ENCODE measurements at places on chromosomes 13 and 19. TPM values are rescaled to one million over a fixed set of nuclear protein-coding genes. Genes with fewer than 3 reads are reported as not detected.

GRCh38 chr19:33724021-33724720, 72.5 kb upstream of the KCTD15 start:
- no peak for DNase-seq

Gene THSD8
- 0.10 TPM for total RNA-seq

DNA sequence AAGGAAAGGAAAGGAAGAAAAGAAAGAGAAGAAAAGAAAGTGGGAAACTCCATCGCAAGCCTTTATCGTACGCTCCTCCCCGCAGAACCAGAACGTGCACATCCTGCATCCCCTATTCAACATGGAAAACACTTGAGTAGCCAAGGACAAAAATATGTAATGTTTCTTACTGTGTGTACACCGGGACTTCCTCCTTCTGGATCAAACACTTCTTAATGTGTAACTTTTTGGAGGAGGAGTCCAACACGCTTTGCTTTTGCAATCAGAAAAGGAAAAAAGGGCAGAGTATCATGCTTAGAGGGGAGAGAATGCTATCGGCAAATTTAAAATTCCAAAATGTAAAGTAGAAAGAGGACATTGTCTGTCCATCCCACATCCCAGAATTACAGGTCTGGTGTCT, 7.8 kb upstream of the SHFL start:
- no peak for DNase-seq

DNA sequence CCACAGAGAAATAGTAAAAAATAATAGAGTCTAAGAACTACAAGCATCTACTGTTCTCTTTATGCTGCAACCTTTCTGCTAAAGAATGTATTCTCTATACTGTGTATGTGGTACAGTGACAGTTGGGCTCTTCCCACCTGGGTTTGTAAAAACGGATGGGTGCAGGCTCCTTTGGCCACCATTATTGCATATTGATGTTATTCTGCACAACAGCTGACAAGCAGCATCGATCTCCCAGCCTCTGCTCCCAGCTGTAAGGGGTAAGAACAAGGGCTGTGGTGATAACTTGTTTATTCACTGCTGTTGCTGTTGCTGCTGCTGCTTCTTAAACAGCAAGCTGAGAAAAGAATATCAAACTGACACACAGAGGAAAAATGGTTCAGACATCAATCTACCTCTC, 56.1 kb downstream of the KCNRG start:
- DNase-seq: no peak

GRCh38 chr13:86710013-86710412, 910.8 kb upstream of the SLITRK6 start:
- DNase-seq: no peak

DNA sequence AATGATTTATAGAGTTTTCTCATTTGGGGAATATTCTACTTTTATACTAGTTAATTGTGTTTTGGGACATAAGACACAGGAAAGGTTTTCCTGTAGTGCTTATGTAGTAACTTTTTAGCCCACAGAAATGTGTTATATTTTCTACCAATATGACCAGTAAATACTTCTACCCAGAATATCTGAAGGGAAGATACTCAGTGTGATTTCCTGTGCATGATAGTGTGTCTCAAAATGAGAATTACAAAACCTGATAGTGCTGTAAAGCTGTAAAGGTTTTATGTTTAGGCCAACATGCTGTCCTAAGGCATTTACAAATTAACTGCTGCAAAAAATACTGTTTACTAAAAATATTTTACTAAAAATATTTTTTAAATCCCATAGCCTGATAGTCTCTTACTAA, 126.8 kb downstream of the RXFP2 start:
- no peak for DNase-seq

DNA sequence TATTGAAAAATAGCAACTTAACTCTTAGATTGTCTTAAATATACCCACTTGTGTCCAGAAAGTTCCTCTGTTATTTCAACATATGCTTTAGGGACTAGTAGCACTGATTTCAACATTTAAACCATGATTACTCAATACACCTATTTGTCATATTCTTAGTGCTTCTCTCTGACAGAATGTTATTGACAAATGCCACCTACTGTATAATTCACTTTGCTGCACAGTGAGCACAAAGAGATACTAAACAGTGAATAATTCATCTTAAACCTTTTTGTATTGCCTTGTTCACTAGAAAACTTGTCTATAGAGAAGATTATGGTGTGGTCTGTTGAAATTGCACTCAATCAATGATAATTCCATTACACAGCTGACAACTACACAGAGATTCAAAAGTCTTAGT, 692.6 kb downstream of the PCDH17 start:
- no peak for DNase-seq

- DNase-seq: no peak
These were observed 31.6 kb upstream of the DPRX start for GRCh38 chr19:53600217-53600616.

DNA sequence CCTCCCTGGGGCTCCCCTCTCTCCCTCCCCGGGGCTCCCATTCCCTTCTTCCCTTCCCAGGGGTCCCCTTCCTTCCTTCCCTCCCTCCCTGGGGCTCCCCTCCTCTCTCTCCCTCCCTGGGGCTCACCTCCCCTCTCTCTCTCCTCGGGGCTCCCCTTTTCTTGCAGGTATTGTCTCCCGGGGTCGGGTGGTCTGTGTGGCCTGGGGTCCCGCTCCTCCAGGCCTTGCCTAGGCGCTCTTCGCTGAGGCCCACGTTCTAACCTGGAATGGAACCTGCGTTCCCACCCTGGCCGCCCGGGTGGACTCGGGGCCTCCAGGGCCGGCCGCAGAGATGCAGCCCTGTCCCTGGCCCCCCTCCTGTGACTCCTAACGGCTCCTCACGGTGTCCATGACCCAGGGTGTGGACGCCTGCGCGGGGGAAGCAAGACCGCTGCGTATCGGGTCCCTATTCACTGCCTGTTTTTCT, 940 bp upstream of the DCUN1D2 start:
- peak; percentile 17 for DNase-seq

GRCh38 chr19:3194106-3195087, 8.7 kb downstream of the NCLN start:
- no peak for DNase-seq

GRCh38 chr19:10346509-10346908, 7.1 kb upstream of the ICAM3 start:
- no peak for DNase-seq

DNA sequence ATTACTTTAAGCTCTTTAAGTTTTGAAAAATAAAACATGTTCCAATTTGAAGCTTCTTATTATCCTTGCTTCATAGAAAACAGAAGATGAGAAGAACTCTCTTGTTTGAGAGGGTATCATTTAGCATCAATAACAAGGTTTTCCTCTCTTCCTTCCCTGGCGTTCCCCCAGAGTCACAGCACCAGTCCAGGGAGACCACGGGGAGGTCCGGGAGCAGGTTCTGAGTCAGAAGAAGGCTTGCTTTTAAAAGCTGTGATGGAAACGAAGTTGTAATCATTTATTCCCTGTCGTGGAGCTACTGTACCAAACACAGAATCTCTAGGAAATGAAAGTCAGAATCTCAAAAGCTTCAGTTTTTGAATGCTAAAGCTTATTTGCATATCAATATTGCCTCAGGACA, 174.0 kb upstream of the LSM14A start:
- DNase-seq: no peak

- no peak for DNase-seq
These were observed 199.0 kb downstream of the UQCRFS1 start for GRCh38 chr19:29013988-29014387.

GRCh38 chr13:54357284-54357933, 1328.8 kb downstream of the OLFM4 start:
- DNase-seq: no peak

DNA sequence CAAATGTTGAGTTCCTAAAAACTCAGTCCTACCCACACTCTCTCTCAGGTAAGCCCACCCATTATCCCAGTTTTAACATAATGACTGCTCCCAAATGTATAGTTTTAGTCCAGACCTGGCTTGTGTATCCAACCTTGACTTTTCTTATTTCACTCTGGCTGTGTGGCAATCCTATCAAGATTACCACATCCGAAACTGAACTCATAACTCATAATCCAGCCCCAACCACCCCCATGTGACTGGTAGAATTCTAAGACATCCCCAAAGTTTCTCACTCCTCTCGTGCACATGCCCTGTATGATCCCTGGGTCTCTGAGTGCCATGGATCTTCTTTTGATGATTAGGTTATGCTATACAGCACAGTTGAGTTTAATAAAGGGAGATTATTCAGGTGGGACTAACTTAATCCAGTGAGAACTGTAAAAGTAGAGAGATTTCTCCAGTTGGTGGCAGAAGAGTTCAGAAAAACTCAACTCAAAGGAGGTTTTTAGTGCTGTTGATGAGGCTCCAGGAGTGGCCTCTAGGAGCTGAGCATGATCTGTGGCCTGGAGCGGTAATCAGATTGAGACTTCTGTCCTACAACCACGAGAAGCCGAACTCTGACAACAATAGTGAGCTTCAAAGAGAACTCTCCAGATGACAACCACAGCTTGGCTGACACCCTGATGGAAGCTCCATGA, 413.4 kb downstream of the ZNF536 start:
- DNase-seq: no peak

- peak; percentile 59 for DNase-seq
These were observed 713 bp downstream of the KRI1 start for GRCh38 chr19:10565028-10565566.

DNA sequence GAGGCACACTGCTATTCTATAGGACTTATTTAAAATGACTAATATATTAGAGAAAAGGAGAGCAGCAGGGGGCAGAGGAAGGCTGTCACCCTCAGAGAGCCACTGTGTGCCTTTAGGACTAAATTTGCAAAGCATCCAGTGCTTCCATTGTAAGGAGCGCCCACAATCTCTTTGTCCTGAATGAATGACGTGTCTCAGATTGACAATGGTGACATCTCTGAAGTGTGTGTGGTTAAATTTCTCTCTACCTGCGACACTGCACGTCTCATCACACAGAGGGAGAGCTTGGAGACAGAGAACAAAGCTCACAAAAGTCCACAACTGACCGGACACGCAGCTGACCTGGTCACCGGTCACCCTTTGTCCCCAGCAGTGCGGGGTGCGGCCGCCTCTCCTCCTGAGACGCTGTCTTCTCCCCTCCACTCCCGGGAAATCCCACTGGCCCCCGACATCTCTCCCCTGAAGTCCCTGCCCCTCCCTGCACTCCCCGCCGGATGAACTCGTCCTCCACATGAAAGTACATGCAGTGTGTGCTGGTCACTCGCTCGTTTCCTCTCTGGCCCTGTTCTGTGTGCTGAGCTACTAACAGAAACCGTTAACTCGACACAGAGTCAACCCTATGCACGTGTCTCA, 107.2 kb downstream of the RAB20 start:
- no peak for DNase-seq

Gene PTH2
- not detected for total RNA-seq

Gene FREM2
- 3.5 TPM for total RNA-seq

DNA sequence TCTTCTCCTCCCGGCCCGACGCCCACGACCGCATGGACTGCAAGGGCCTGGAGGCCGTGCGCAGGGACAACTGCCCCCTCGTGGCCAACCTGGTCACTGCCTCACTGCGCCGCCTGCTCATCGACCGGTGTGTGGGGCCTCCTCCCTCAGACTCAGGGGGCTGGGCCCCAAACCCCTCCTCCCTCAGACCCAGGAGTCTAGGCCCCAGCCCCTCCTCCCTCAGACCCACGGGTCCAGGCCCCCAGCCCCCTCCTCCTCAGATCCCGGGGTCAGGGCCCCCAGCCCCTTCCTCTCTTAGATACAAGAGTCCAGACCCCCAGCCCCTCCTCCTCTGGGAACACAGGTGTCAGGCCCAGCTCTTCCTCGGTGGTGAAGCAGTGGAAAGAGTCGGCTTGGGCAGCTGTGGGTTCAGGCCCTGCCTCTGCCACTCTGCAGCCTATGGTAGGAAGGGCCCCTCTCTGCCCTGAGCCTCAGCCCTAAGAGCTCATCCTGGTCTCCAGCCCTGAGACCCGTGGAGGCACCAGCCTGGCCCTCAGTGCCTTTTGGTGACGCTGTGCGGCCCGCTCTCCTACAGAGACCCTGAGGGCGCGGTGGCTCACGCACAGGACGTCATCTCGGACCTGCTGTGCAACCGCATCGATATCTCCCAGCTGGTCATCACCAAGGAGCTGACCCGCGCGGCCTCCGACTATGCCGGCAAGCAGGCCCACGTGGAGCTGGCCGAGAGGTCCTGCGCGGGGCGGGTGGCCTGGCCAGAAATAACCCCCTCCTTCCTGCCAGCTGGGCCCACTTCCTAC, 3.7 kb upstream of the SPIB start:
- DNase-seq: peak; percentile 87

DNA sequence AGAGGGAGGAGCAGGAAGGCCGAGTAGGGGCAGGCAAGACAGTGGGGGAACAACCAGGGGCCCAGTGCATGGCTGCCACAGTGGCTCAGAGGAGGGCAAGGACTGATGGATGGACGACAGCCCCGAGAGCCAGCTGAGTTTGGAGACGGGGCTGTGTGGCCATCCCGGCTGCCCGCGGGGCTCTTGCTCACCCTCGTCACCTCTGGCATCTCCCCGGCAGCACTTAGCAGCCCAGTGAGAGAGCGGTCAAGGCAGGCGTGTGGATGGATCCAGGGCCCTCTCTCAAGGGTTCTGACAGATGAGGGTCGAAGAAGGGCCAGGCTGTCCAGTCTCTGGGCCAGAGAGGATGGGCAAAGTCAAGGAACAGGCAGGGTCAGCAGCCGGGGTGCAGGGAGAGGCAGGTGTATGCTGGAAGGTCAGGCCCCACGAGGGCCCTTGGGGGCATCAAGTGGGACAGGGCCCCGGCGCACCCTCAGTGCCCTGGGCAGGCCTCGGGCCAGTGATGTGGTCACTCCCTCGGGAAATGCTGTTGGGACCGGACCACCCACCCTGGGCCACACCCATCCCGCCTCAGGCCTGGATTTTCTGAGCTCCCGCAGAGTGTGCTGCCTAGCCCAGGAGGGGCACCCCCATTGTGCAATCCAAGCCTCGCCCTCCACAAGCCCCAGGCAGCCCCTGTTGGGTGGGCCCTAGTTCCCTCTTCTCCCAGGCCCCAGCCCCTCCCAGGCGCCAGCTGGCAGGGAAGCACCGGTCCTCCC, 56.4 kb upstream of the TPM4 start:
- no peak for DNase-seq

DNA sequence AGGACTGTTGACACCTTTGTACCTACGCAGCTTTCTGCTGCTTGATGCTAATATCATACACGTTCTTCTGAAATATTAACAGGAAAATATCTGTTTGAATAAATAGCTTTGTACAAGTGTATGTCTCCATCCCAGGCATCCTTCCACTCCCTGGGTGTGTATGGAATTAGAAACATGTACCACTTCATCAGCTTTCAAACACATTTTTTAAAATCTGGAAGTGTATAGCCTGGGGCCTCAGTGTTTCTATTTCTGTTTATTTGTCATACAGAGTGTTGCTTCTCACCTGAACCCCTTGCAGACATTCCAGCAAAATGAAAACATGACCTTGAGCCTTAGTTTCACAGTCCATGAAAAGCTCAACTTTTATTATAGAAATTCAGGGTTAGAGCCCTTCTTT, 168.6 kb downstream of the ITGBL1 start:
- no peak for DNase-seq

Gene P2RY11
- 11.1 TPM for total RNA-seq

Gene FUZ
- total RNA-seq: 2.0 TPM

- peak; percentile 81 for DNase-seq
These were observed 2.9 kb downstream of the HTR2A start for GRCh38 chr13:46893798-46894560.
